ENCODE measurements at places on chromosomes 12 and 14.

- DNase-seq = no peak
Observed at GRCh38 chr12:52251367-52252051, 18.5 kb downstream of the KRT7 start.

GRCh38 chr12:8466241-8466640 lies 10.5 kb downstream of the CLEC6A start:
- no peak for DNase-seq

DNA sequence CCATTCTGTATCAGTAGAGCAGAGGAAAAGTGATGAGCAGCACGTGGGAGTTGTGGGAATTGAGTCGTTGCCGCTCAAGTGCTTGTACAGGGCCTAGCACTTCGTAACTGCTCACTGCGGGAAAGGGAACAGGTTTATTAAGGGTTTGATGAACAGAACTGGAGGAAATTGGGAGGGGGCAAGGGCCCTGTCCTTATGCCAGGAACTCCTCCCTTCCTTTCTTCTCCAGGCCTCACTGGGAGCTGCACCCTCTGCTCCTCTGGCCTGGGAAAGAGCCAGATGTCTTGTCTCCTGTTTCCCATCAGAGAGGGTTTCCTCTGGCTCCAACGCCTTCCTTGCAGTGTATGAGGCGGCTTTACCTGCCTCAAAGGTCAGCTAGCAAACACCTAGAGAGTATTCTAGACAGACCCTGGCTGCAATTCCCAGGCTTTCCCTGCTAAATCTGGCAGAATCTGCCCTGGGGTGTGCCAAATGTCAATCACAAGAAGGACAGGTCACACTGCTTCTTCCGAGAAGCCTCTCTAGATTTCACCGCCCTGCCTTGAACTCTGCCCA lies 78.4 kb downstream of the NTF3 start:
- DNase-seq = no peak

DNA sequence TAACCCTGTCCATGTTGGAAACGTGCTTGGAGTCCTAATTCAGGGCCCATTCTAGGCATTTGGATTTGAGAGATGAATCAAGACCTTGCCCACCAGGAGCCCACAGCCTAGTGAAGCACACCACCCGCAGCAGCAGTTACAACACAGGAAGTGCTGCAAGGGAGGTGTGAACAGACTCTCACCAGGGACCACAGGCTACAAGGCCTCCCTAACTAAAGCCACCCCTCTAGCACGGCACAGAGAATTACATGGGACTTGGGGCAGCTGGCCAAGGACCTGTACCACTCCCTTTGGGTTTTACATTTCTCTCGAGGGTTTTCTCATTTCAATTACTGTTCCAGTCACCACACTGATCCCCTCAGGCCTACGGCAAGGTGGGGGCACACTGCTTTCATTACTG lies 49.5 kb upstream of the FOXN3 start:
- no peak for DNase-seq

DNA sequence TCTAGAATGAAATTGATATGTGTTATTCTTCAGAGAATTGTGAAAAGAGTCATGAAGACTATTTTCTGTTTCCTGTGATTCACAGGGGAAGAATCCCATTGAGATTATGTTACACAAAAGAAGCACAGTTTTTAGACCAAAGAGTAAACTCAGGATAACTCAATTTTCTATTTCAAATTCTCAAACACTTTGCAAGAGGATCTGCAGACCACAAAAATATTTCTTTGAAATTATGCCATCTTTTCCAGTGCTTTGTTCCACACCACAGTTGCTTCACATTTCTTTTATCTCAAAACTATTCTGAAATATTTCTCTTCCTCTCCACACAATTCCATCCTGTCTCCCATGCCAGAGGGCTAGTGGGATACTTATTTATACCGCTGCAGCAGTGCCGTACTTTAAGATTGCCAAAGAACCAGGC lies 188.9 kb upstream of the FOXG1 start:
- no peak for DNase-seq

DNA sequence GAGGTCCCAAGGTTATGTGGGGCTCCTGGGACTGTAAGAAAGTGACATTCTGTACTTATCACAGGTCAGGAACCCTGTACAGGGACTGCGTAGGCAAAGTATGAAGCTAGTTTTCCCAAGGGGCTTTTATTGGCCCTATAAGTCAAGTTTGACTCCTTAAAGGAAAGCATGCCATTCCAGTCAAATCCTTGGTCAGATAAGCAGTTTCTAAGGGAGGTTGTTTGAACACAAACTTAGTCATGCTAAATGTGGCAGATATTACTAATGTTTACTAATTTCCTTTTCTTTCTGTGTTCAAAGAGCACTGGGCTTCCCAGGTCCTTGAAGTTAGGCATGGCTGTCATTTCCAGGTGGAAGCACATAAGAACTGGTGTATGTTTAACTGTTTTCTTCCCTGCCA lies 472.4 kb downstream of the ATP23 start:
- no peak for DNase-seq

DNA sequence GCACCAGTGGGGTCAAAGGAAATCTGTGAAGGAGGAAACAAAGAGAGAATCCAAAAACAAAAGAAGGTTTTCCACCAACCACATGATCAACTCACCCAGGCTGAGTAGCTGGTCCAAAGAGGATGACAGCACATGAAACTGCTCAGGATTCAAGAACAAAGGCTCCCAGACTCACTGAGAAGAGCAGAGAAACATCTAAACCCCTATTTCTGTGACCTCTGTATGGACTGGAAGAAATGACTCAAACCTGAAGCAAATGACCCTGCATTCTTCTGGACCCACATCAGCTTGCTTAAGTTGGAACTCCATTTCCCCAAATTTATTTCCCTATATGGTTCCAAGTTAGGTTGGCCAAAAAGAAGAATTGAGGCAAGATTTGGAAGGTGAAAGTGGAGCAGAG lies 26.3 kb downstream of the TC2N start:
- DNase-seq = no peak

DNA sequence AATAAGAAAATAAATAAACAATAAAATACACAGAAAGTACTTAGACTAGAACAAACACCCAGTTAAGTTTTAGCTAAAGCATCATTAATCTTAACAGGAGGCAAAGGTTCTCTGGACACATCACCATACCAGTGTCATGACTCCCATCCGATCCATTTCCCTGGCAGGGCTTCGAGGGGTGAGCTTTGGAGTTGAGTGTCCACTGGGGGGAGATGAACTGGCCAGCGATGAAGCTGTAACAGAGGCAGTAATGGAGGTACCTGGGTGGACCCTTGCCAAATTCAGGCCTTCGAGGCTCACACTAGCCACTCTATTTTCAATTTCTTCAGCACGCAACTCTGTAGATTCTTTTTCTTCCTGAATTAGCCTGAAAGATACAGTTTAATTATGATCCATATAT lies 269.5 kb downstream of the ACSS3 start:
- DNase-seq = no peak

DNA sequence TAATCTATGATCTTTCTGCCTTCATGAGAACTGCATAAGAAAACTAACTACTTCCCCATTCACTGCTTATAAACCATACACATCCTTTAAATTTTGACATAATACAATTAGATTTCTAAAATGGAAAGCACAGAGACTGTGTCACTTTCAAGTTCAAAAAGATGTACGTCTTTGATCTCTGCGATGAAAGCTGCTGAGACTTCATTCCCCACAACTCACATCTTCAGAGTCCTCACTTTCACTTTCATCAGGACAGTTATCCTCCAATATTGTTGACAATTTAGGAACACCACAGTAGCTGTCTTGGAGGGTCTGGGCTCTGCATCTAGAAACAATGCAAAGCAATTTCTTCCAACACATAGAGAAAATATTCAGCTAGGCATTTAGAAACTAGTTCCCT lies 47.9 kb upstream of the KCNC2 start:
- DNase-seq = no peak

GRCh38 chr14:98189511-98189910 lies 1082.5 kb downstream of the BCL11B start:
- DNase-seq = no peak

DNA sequence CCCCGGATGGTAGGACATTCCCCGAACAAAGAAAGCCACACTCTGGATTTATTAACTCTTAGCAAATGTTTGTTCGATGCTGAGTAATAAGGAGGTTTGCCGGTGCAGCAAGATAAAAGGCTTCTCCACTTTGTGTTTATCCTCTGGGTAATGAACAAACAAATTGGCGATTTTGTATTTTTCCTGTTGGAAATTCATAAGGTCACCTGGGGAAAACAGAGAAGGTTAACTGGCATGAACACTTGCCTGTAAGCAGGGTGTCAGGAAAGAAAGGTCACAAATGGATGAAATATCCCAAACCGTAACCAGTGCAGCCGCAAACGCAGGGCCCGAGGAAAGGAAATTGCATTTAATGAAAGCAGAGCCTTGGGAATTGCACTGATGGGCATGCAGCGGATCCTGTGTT lies 132.8 kb downstream of the RMST start:
- no peak for DNase-seq

DNA sequence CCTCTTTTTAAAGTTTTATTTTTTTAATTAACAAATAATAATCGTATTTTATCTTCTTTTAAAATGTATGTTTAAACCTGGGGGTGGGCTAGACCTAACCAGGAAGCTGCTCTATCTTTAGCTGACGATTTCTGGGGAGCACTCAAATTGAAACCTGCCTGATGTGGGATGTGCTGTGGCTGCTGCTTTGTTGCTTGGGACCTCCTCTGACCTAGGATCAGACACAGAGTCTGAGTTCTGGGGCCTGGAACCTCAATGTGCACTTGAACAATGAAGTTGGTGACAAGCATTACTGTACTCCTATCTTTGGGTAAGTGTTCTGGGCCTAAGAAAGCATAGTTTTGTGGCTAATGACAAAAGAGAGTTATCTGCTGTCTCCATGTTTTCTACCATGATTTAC lies 386.7 kb downstream of the DAD1 start:
- DNase-seq = no peak

- no peak for DNase-seq
Observed at GRCh38 chr12:10540776-10541205, 35.1 kb downstream of the EIF2S3B start.

DNA sequence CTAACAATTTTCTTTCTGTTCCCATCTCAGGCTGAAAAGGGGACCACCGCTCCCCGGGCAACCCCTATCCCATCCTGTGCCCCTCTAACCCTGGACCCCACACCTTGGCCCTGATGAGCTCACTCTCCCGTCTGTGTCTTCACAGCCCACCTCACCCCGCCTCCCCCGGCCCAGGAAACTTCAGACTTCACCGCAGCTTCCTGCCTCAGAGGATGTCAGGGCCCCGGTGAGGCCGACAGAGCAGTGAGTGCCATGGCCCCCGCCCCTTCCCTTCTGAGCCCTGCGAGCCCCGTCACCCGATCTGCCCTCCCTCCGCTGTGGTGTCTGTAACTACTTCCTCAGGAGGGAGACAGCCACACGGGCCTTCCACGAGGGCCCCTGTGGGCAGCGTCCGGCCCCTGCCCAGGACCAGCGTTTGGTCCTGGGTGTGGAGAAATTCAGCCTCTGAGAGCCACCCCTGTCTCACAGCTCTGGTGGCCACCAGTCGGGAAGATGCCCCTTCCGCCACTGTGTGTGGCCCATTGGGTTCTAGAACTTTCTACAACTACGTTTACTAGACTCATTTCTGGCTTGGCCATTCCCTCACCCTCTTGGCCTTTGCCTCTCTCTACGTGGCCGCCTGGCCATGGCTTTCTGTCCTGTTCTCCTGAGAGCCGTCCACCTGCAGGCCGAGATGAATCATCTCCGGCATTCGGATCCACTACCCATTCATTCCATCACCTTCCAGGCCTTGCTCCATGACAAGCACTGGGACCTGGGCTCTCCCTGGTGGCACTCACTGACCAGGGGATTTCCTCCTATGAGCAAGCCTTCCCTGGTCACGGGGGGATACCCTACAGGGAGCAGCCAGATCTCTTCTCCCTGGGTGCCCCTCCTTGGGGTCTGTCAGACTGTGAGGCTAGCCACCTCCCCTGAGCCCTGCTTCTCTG lies 3.4 kb downstream of the RHOF start:
- no peak for DNase-seq

DNA sequence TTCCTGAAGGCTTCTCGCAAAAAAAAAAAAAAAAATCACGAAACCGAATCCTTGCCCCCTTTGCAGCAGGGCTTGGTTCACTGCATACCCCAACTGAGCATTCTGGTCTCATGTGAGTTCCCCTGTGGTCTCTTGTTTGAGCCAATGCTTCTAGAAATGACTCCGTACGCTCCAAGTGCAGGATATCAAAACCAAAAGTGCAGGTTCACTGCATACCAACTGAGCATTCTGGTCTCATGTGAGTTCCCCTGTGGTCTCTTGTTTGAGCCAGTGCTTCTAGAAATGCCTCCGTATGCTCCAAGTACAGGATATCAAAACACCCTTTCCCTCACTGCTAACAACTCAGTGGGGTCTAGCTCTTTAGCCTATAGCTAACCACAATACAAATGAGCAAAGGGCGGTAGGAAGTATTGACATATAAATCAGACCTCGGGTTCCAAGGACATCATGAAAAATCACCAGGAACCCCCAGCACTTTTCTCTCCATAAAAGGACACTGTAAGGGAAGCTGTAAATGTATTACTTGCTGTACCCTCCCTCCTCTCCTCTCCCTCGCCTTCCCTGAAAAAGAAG lies 206.3 kb upstream of the NOS1 start:
- no peak for DNase-seq

- no peak for DNase-seq
Observed at GRCh38 chr12:65825183-65825506, 862 bp downstream of the HMGA2 start.

GRCh38 chr14:79318371-79318770 lies 892.9 kb downstream of the DIO2 start:
- DNase-seq = no peak

GRCh38 chr12:88691811-88692210 lies 111.5 kb upstream of the KITLG start:
- no peak for DNase-seq

DNA sequence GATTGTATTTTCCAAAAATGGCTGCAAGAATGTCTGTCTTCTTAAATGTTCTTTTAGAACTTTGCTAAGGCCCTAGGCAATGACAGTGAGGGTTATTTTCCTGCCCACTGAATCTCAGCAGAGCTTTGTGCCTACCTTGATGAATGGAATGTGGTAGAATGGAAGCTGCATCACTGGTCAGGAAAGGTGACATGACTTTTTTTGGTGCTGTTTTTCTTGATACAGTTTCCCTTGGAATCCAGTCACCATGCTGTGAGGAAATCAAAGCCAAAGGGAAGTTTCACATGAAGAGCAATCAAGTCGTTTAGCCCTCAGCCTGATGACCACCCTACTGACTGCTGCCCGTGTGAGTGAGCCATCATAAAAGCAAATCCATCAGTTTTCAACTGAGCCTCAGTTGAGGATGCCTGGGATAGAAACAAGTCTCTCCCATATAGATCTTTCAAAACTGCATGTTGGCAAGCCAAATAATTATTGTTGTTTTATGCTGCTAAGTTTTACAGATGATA lies 886.0 kb upstream of the FBXO33 start:
- DNase-seq = no peak

- no peak for DNase-seq
Observed at GRCh38 chr14:25350021-25350420, 300.1 kb upstream of the STXBP6 start.

Data from posterior cingulate gyrus (tissue), 11 donors.